Thoracic aorta (tissue), 2 donors: ENCODE measurements at places on chromosomes 2 and 18.

- H3K4me3 ChIP-seq, result no peak overlapping the region
- no peak overlapping the region for H3K27ac ChIP-seq
- no peaks in the 10 kb centered on the region for H3K4me1 ChIP-seq
- no peaks in the 10 kb centered on the region for H3K27me3 ChIP-seq
- no peaks in the 10 kb centered on the region for H3K36me3 ChIP-seq
- DNase-seq, result no peak
These were observed 209.3 kb downstream of the AKAIN1 start for GRCh38 chr18:4987452-4988405.

DNA sequence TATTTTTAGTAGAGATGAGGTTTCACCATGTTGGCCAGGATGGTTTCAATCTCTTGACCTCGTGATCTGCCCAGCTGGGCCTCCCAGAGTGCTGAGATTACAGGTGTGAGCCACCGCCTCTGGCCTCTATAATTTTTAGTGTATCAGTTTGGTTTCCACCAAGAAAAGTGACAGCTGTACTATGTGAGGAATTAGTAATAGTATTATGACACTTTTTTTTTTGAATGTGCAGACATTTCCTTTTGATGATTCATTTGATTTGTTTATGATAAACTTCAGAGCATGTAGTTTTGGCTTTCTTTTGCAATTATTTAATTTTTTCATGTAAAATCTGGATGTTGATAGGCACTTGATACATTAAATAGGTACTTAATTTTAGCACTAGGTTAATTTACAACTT, 61.5 kb downstream of the PTPN4 start:
- no peak for DNase-seq
- H3K27ac ChIP-seq, result no peak overlapping the region
- no peaks in the 10 kb centered on the region for H3K27me3 ChIP-seq
- H3K4me1 ChIP-seq, result no peaks in the 10 kb centered on the region
- H3K4me3 ChIP-seq, result no peak overlapping the region

DNA sequence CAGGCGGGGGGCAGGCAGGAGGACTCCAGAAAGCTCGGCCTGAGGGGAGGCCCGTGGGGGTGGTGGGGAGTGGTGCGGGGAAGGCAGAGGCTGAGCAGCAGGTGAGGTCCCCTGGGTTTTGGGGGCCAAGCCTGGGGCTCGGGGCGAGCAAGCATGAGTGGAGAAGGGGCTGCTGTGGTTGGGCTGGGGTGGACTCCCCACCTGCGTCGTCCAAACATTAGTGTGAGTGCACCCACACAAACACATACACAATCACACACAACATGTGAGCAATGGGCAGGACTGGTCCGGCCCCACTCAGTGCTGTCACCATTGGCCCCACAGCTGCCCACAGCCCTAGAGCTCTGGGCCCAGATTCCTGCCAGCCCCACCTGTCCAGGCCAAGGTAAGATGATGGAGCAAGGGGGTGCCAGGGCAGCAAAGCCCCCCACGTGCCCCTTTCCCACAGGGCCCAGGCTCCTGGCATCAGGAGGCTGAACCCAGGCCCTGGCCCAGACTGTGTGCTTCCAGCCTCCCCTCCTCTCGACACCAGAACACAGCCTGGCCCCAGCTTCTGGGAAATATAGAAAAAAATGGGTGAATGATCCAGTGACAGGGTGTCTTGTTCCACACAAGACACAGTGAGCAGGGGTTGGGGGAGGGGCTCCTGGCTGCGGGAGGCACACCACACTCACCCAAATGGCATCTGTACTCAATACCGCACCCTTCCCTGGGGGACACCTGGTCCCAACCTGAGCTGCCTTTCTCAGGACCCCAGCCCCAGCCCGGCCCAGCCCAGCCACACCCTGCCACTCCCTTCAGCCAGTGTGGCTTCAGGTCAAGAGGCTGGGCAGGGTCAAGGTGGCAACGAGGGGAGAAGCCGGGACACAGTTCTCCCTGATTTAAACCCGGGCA, 463 bp upstream of the ALPP start:
- H3K27ac ChIP-seq, result no peak overlapping the region
- no peaks in the 10 kb centered on the region for H3K27me3 ChIP-seq
- no peaks in the 10 kb centered on the region for H3K36me3 ChIP-seq
- no peaks in the 10 kb centered on the region for H3K4me1 ChIP-seq
- no peak for DNase-seq
- no peak overlapping the region for H3K4me3 ChIP-seq

DNA sequence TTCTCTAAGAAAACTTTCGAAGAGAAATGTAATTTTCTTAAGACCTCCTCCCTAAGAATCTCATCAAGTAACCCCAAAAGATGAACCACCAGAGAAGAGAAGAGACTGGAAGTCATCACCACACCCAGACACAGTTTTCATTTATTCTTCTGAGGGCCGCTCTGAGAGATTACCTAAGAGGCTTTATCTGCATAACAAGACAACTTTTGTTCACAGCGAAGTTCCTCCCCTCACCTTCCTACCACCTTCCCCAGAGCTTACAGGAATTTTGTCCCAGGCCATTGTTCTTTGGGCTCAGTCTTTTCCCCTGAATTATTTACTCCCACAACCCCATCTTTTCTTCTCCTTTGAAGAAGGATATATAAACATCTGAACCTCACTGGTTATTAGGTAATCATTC, 92.8 kb downstream of the AKAIN1 start:
- no peaks in the 10 kb centered on the region for H3K27me3 ChIP-seq
- no peak for DNase-seq
- no peaks in the 10 kb centered on the region for H3K4me1 ChIP-seq
- no peak overlapping the region for H3K4me3 ChIP-seq
- no peak overlapping the region for H3K27ac ChIP-seq

DNA sequence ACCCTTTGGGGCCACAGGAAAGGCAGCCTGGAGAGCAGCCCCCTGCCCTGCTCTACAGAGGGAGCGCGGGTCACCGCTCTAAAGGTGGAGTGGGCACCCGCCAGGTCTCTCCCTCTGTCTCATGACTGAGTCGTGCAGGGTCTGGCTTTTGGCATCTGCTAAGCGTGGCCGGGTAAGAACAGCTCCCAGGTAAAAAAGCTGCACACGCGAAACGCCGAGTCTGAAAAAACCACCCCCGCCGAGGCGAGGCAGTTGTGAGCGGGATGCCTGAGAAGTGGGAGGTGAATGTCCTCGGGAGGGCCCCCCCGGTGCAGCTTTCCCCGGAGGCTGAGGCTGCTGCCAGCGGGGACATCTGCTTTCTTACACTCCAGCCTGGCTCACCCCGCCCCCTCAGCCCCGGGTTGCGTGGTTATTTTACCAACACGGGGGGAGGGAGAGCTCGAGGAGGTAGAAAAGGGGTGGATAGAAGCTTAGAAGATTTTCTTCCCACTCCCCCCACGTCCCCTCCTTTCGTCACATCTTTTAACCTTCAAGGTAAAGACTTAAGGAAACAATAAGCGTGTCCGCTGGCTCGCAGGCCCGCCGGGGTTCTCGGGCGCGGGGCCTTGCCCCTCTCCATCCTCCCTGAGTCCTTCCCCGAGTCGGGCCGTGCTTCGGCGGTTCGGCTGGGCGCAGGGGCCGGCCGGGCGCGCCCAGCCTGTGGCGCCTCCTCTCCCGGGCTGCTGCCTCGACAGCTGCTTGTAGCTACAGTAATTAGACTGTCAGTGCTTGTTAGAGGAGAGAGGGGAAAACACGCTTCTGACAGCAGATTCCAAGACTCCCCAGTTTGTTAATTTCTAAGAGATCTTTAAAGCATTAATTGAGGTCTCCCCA, 70.6 kb upstream of the PSMD14 start:
- H3K27ac ChIP-seq, result no peak overlapping the region
- no peak for DNase-seq
- H3K4me1 ChIP-seq, result peaks cover 5% of the 10 kb centered on the region
- H3K36me3 ChIP-seq, result no peaks in the 10 kb centered on the region
- H3K27me3 ChIP-seq, result no peaks in the 10 kb centered on the region

DNA sequence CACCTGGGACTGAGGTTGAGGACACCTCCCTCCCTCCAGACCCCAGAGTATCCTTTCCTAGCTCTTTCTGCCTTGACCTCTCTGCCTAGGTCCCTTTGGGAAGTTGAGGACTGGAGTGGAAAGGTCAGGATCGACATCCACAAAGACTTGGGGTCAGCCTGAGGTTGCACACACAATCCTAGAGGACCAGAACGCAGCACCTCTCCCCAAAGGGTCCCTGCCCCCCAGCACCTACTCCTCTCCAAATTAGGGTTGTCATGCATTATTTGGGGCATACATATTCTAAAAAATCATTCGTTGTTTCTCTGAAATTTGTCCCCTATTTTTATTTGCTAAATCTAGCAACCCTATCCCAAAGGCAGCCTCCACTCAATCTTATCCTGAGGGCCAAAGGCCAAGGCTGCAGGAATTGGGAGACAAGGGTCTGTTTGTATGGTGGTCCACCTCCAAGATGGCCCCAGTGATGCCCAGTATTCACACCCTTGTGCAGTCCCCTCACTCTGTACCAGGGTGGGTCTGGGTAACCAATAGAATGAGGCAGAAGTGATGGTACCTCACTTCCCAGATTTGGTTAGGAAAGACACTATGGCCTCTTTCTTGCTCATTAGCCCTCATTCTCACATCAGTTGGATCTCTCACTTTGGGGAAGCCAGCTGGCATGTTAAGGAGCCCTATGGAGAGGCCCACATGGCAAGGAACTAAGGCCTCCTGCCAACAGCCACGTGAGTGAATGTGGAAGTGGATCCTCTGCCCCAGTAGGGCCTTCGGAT, 3.5 kb upstream of the CHRNG start:
- no peaks in the 10 kb centered on the region for H3K27me3 ChIP-seq
- H3K27ac ChIP-seq, result no peak overlapping the region
- H3K4me1 ChIP-seq, result no peaks in the 10 kb centered on the region
- H3K36me3 ChIP-seq, result no peaks in the 10 kb centered on the region
- DNase-seq, result no peak
- H3K4me3 ChIP-seq, result no peak overlapping the region

- H3K4me1 ChIP-seq, result peaks cover 43% of the 10 kb centered on the region
- H3K27ac ChIP-seq, result peak overlapping the region; percentile 88
- H3K4me3 ChIP-seq, result peak overlapping the region; percentile 76
- H3K36me3 ChIP-seq, result peaks cover 7% of the 10 kb centered on the region
- H3K27me3 ChIP-seq, result no peaks in the 10 kb centered on the region
- DNase-seq, result no peak
These were observed 978 bp upstream of the TUBA4A start for GRCh38 chr2:219254590-219255201.

- H3K27ac ChIP-seq, result no peak overlapping the region
- no peaks in the 10 kb centered on the region for H3K36me3 ChIP-seq
- H3K4me3 ChIP-seq, result no peak overlapping the region
- H3K4me1 ChIP-seq, result no peaks in the 10 kb centered on the region
- H3K27me3 ChIP-seq, result no peaks in the 10 kb centered on the region
These were observed 198.4 kb downstream of the NYAP2 start for GRCh38 chr2:225597911-225598310.

- no peak overlapping the region for H3K27ac ChIP-seq
- no peak overlapping the region for H3K4me3 ChIP-seq
- no peaks in the 10 kb centered on the region for H3K4me1 ChIP-seq
- no peaks in the 10 kb centered on the region for H3K27me3 ChIP-seq
- H3K36me3 ChIP-seq, result peaks cover 8% of the 10 kb centered on the region
- DNase-seq, result no peak
These were observed 42.3 kb downstream of the TTC21B start for GRCh38 chr2:165911231-165911630.

- no peak overlapping the region for H3K4me3 ChIP-seq
- no peaks in the 10 kb centered on the region for H3K27me3 ChIP-seq
- peaks cover 13% of the 10 kb centered on the region for H3K4me1 ChIP-seq
These were observed 34.3 kb upstream of the EPHA4 start for GRCh38 chr2:221606424-221606823.

- H3K4me1 ChIP-seq, result no peaks in the 10 kb centered on the region
- H3K27me3 ChIP-seq, result no peaks in the 10 kb centered on the region
- H3K4me3 ChIP-seq, result no peak overlapping the region
- no peak for DNase-seq
- no peaks in the 10 kb centered on the region for H3K36me3 ChIP-seq
These were observed 36.2 kb downstream of the CCBE1 start for GRCh38 chr18:59660786-59661743.

DNA sequence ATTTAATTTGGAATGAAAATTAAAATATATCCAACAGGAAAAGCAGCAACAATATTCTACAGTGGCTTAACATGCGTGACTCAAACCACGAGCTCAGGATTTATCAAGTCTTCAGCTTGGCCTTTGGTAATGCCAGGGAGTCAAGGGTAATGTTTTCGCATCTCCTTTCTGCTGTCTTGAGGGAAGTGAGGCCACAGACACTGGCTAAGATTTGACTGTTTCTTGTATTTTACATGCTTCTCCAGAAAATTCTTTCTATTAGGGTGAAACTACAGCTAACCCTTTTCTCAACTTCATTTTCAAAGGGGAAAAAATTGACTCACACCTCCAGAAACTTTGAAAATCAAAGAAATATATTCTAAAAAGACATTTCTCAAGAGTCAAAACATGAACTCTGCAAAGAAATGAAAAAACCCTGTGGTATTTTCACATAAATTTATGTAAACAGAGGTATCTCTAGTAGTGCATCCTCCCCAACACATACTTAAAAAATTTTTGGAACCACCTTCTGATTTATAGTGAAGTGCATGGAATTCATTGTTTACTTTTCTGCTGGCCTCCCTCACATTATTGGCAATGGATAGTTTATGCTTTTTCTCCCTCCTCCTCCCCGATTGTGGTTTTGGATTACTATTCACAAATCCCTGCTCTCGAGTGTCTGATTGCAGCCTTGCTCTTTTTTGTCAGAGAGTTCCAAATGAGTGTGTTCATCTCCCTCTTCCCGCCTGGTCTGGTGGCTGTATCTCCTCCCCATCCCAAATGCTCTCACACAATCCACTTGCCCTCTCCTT, 48.7 kb downstream of the DPP4 start:
- H3K4me1 ChIP-seq, result no peaks in the 10 kb centered on the region
- no peak overlapping the region for H3K27ac ChIP-seq
- no peak overlapping the region for H3K4me3 ChIP-seq

GRCh38 chr2:81505586-81505985, 1201.0 kb upstream of the LRRTM1 start:
- DNase-seq, result no peak
- H3K36me3 ChIP-seq, result no peaks in the 10 kb centered on the region
- H3K27me3 ChIP-seq, result no peaks in the 10 kb centered on the region
- H3K27ac ChIP-seq, result no peak overlapping the region

GRCh38 chr2:43057742-43058725, 168.4 kb downstream of the ZFP36L2 start:
- H3K27me3 ChIP-seq, result no peaks in the 10 kb centered on the region
- no peak for DNase-seq
- H3K4me1 ChIP-seq, result no peaks in the 10 kb centered on the region
- no peak overlapping the region for H3K4me3 ChIP-seq

GRCh38 chr18:2169656-2170055, 401.6 kb downstream of the METTL4 start:
- H3K36me3 ChIP-seq, result no peaks in the 10 kb centered on the region
- H3K4me1 ChIP-seq, result no peaks in the 10 kb centered on the region
- DNase-seq, result no peak
- no peak overlapping the region for H3K27ac ChIP-seq

GRCh38 chr2:223155956-223156355, 104.0 kb downstream of the KCNE4 start:
- no peak overlapping the region for H3K4me3 ChIP-seq
- H3K4me1 ChIP-seq, result no peaks in the 10 kb centered on the region
- H3K27ac ChIP-seq, result no peak overlapping the region
- DNase-seq, result no peak
- no peaks in the 10 kb centered on the region for H3K36me3 ChIP-seq

- peak overlapping the region; percentile 18 for H3K27ac ChIP-seq
- no peaks in the 10 kb centered on the region for H3K36me3 ChIP-seq
- H3K4me1 ChIP-seq, result peaks cover 77% of the 10 kb centered on the region
- peak overlapping the region; percentile 45 for H3K4me3 ChIP-seq
These were observed 4.6 kb downstream of the EFHD1 start for GRCh38 chr2:232637866-232638583.
